RPMI7951 (cell line): ENCODE measurements at places on chromosomes 4 and X. TPM values are rescaled to one million over a fixed set of nuclear protein-coding genes. Genes with fewer than 3 reads are reported as not detected.

DNA sequence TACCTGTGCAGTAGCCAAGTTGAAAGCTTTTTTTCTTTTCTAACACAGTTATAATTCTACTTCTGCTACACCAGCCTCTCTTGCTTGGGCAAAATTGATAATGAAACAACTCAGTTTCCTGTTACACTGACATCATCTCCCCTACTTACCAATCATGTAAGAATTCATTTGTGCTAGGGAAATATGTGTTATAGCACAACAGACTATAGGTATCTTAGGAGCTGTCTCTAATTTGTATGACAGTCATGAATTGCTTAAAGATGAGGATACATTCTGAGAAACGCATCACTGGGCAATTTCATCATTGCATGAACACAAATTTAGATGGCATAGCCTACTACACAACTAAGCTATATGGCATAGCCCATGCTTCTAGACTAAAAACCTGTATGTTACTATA lies 246.3 kb upstream of the ANKRD50 start:
- DNase-seq, result no peak

- peak; percentile 41 for DNase-seq
Observed at GRCh38 chrX:136209016-136209738, 42.0 kb downstream of the MAP7D3 start.

POU4F2 gene
- total RNA-seq, result not detected in 2 replicates

USP17L11 gene
- not detected in 2 replicates for total RNA-seq

FGF2 gene
- total RNA-seq, result 3.3 and 4.1 TPM in 2 replicates

CORIN gene
- not detected in 2 replicates for total RNA-seq
